Glutamatergic neuron (in vitro differentiated cells): ENCODE measurements at places on chromosomes 7 and 10. TPM values are rescaled to one million over a fixed set of nuclear protein-coding genes. Genes with fewer than 3 reads are reported as not detected.

The PALD1 gene
- total RNA-seq: 15.5 TPM

The RELN gene
- 5.7 TPM for total RNA-seq

The EXOC6 gene
- total RNA-seq: 9.1 TPM

The NCF1 gene
- 0.54 TPM for total RNA-seq

The SYCE1 gene
- 0.78 TPM for total RNA-seq

The ZNF789 gene
- total RNA-seq: 19.5 TPM

The SLC16A12 gene
- total RNA-seq: not detected

The GIMAP7 gene
- not detected for total RNA-seq

The CNPY1 gene
- total RNA-seq: not detected

The AVL9 gene
- 46.8 TPM for total RNA-seq
